Sciatic nerve (tissue), 2 donors: ENCODE measurements at places on chromosomes 1 and 21. TPM values are rescaled to one million over a fixed set of nuclear protein-coding genes. Genes with fewer than 3 reads are reported as not detected.
A peak's percentile ranks its signal among the peaks of the same experiment; 100 is the strongest.

The PRKAA2 gene
- total RNA-seq: 13.3 TPM

The RORC gene
- 0.45 TPM for total RNA-seq

The OR2W3 gene
- 6.3 TPM for total RNA-seq

The GPR52 gene
- total RNA-seq: 4.6 TPM

The LENEP gene
- total RNA-seq: not detected

The CASZ1 gene
- 8.5 TPM for total RNA-seq

The TFB2M gene
- total RNA-seq: 6.6 TPM

The PRR9 gene
- not detected for total RNA-seq

The SYT6 gene
- total RNA-seq: 0.40 TPM

GRCh38 chr1:209404577-209404976 lies 178.9 kb upstream of the CAMK1G start:
- no peak for DNase-seq

- DNase-seq: no peak
Observed at GRCh38 chr1:51088474-51088873, 13.6 kb upstream of the C1orf185 start.

DNA sequence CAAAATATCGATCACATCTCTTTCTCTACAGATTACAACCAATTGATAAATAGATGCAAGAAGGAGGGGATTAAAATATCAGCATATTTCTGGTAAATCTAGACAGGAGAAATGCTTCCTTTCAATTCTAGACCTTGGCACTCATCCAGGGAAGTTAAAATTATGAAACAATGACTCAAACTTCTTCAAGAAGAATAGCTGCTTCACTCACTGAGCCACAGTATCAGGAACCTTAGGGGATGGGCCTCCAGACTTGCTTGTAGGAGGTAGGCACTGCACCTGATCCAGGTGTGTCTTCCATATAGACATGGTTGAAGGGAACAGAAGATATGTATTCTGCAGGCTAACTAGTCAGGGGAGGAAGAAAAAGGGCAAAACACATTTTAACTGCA lies 9.8 kb downstream of the SLAMF7 start:
- no peak for DNase-seq

GRCh38 chr1:110393691-110394492 lies 3.1 kb upstream of the SLC16A4 start:
- DNase-seq: no peak

DNA sequence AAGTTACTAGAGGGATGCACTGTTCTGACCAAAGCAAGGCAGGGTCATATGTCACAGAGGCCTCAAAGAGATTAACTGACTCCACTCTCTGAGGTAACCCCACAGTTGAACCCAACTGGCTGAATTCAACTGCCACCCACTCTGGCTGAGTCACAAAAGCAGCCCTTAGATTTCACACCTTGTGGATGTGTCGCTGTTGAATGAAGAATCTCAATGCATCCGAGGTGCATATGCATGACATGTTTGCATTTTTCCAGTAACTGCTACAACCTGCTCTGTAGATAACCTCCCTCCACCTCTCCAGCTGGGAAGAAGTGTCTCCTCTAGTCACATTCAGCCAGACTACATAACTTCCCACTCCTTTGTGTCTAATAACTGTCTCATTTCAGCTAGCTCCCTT lies 27.9 kb upstream of the KIF21B start:
- DNase-seq: no peak

- DNase-seq: no peak
Observed at GRCh38 chr1:79708646-79709265, 702.2 kb upstream of the ADGRL4 start.

DNA sequence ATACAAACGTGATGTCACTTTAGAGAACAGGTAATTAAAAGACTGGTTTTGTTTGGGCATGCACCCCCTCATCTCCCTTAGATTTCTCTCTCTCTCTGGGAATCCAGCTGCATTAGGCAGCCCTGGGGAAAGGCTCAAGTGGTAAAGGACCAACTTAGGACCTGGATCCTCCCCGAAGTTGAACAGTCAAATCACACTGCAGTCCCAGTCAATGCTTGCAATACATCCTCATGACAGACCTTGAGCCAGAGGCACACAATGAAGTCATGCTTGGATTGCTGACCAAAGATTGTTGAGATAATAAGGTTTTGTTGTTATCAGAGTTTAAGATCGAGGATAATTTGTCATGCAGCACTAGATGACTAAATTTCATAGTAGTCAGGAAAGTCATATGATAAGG lies 1285.8 kb upstream of the NCAM2 start:
- no peak for DNase-seq

GRCh38 chr1:28580722-28581530 lies 11.1 kb upstream of the RAB42 start:
- DNase-seq: no peak

DNA sequence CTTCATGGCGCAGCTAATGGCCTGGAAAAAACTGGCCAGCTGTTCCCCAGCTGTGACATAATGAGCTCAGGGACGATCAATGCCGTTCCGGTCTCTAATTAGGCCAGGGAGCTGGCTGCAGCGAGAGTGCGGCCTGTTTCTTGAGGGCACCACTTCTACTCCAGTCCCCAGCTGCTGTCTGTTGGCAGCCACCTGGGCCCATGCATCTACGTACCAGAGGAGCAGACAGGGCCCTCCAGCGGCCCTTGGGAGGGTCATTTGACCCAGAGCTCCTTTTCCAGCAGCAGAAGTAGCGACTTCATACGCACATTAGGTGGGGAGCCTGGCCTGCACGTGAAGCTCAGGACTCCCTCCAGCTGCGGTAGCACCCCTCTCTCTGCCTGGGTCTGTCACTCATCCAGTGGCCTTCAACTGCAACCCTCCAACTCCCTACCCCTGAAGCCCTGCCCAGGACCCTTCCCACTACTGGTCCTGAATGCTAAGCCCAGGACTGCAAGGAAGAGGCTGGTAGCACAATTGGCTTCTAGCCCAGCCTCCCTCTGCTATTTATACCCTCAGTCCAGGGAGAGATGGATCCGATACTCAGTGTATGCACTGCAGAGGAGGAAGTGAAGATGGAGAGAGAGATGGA lies 9.1 kb upstream of the GPR61 start:
- peak; percentile 51 for DNase-seq

GRCh38 chr1:98991127-98992012 lies 13.3 kb downstream of the PLPPR5 start:
- DNase-seq: no peak

DNA sequence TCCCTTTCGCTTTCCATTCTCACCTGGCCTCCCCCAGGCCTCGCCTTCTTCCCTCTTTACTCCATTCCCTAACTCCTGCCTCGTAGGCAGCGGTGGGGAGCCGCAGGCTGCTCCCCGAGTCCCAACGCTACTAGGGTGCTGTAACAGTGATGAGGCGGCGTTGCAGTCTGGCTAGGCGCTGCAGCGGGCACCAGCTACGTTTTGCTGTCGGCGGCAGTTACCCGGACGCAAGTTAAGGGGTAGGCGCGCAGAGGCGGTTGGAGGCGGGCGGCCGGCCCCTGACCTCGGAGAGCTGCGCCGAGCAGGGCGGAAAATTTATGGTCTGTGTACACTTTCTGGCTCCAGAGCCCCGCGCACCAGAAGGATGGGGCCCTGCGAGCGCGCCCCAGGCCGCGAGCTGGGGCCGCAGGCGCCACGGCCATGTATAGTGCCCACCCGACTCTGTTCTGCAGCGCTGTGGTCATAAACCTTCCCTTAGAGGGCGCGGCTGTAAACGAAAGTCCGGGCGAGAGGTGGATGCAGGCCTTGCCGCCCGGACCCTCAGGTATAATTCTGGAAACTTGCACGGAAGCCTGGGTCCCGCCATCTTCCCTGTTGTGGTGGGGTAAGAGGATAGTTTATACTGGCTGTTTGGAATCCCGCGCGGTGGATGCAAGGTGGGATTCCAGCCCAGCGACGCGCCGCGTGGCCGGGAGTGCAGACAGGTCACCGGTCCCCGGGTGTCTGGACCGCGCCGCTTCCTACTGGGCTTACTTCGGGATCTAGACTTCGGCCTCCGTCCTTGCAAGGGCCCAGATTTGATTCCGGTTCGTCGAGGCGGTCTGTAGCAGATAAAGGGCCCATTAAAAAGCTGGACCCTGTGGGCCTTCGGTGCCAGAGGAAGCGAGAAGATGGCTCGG lies 15.0 kb downstream of the HLX start:
- DNase-seq: no peak

GRCh38 chr1:206114692-206115640 lies 2.2 kb downstream of the AVPR1B start:
- no peak for DNase-seq

GRCh38 chr1:6279613-6280383 lies 18.9 kb upstream of the GPR153 start:
- peak; percentile 49 for DNase-seq

DNA sequence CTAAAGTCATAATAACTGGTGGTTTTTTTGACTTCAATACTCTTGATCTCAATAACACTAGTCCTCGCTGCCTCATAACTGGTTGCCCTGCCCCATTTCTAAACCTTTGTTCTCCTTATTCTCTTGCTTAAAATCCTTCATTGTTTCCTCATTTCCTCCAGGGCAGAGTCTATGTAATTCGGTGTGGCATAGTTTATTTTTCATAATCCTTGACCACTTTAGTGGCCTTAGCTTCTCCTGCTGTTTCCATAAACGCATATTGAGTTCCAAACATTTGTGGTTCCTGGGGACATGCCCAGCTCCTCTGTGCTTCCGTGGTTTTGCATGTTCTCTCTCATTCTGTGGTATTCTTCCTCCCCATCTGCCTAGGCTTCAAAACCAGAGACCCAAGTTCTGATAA lies 19.0 kb upstream of the TLCD4 start:
- DNase-seq: no peak

DNA sequence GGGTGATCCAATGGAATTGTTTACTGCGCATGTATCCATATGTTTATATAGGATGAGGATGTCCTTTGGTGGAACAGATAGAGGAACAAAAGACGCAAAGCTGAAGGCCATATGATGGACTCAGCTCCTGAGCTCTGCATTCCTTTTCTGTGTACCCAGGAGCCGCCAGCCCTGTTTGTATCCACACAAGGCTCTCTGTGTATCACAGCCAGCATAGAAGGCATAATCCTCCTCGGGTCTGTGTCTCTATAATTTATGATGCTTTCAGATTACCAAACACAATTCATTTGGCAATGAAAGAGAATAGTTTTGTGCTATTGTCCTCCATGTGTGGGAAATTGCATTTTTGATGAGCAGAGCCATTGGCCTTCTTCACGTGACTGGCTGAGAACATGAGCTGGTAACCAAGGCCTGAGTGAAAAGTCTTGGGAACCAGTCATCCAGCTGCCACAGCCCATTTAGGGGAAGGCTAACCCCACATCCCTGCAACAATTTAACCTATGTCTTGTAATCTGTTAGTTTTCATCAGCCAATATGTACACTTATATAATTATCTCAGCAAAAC lies 119.2 kb downstream of the PBX1 start:
- no peak for DNase-seq

DNA sequence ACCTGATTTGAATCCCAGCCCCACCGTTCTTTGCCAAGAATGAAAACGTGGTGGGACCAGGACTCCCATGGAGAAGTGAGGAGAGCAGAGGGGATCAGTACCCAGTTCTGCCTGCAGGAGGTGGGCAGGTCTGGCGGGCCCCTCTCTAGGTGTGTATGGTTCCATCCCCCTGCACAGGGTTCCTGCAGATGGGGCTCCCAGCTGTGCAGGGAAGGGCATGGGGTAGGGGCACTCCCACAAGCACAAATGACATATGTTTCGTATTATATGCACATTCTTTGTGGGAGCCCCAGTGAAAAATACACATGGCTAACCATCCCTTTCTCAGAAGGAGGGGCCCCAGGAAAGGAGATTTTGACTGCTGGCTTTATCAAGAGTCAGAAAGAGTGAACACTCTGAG lies 144.6 kb downstream of the PLPP3 start:
- no peak for DNase-seq

DNA sequence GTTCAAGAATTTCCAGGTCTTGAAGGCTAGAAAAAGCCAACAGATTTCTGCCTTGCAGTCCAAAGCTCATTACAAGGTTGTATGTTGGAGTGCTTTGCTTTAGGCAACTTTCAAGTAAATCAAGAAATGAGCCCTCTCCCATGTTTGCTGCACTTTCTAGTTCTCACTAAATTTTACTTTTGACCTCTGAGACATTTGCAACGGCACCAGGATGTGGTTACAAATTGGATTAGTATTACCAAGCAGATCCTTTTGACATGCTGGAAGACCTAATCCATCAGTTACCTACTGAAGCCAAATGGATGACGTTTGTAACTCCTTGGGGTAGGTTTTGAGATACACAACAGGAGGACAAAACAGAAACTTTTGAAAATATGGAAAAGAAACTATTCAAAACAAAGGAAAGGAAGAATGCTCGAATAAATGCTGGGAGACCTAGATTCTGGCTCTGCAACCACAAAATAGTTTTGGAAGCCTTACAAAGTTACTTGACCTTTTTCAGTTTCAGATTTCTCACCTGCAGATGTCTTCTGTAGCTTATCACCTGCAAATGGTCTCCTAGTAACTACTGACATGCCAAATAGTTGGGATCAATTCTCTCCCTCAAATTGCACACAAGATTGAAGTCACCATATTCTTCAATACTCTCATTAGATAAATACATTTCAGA lies 251.7 kb upstream of the ADGRL2 start:
- no peak for DNase-seq

GRCh38 chr1:12180315-12180714 lies 13.5 kb downstream of the TNFRSF1B start:
- peak; percentile 82 for DNase-seq

DNA sequence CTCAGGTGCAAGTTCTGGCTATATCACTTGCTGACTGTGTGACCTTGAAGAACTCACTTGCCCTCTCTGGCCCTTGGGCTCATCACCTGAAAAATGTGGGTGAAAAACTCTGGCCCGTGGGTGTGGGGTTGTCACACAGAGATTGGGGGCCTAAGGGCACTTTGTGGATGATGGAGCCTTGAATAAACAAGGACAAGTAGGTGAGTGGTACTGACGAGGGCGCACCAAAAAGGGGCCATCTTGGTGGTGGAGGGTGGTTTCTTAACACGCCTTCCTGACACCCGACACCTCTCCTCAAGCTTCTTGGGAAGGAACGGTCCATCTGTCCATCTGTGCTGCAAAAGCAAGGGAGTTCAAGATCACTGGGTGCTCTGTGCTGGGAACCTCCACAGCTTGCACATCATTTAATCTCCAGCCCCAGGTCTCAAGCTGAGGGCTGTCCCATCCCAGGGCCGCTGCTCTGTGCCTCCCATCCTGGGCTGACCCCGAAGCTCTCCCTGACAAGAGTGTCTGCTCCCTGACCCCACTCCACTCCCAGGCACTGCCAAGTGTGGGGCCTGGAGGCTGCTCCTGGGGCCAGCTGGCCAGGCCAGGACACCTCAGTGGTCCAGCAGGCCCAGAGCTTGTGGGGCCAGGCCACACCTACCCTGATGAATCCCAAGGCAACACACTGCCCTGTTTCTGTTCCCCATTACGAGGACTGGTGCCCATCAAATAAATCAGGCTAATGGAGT lies 97.3 kb downstream of the GLIS1 start:
- DNase-seq: peak; percentile 27

DNA sequence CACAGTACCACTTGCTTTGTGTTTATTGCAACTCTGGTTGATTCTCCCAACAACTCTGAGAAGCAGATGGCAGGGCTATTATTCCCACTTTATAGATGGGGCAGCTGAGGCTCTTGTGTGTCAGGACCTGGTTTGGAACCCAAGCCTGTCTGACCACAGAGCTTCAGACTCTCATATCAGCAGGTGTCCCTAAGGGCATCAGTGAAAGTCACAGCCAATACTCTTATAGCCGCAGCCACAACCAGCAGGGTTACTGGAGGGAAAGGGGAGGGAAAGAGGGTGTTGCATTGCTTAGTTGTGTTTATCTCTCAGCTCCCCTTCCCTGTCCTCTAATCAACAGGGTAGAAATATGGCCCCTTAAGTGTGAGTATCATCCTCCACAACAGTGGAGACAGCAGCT lies 304.0 kb downstream of the RRAGC start:
- no peak for DNase-seq
